Right renal cortex interstitium (tissue), 3 donors: ENCODE measurements at places on chromosomes 2 and 18. TPM values are rescaled to one million over a fixed set of nuclear protein-coding genes. Genes with fewer than 3 reads are reported as not detected.

The PIK3C3 gene
- 88.9 TPM for polyA plus RNA-seq

The PDE11A gene
- polyA plus RNA-seq, result 7.6 TPM

The VPS4B gene
- 58.3 TPM for polyA plus RNA-seq

The DOCK10 gene
- 13.7 TPM for polyA plus RNA-seq

The MC4R gene
- 0.24 TPM for polyA plus RNA-seq

The KLHL41 gene
- 1.3 TPM for polyA plus RNA-seq

The SFXN5 gene
- polyA plus RNA-seq, result 23.9 TPM

The GALNT14 gene
- 37.6 TPM for polyA plus RNA-seq

The OSR1 gene
- polyA plus RNA-seq, result 4.4 TPM

The PIEZO2 gene
- 16.6 TPM for polyA plus RNA-seq

The NCKAP1 gene
- polyA plus RNA-seq, result 137 TPM

The MBD1 gene
- 54.6 TPM for polyA plus RNA-seq

The AKAIN1 gene
- polyA plus RNA-seq, result not detected

The FN1 gene
- polyA plus RNA-seq, result 589 TPM

The CRACDL gene
- 2.4 TPM for polyA plus RNA-seq

The VWA3B gene
- polyA plus RNA-seq, result 0.40 TPM

The ASXL3 gene
- polyA plus RNA-seq, result 6.6 TPM

The SCN3A gene
- polyA plus RNA-seq, result 0.28 TPM

The UGT1A6 gene
- 4.5 TPM for polyA plus RNA-seq

The FTCDNL1 gene
- polyA plus RNA-seq, result 1.2 TPM

The ADD2 gene
- 5.7 TPM for polyA plus RNA-seq

The RMDN2 gene
- 11.0 TPM for polyA plus RNA-seq

The ZEB2 gene
- 138 TPM for polyA plus RNA-seq

The CIDEA gene
- polyA plus RNA-seq, result not detected

The HOXD8 gene
- polyA plus RNA-seq, result 215 TPM

The GATA6 gene
- polyA plus RNA-seq, result 6.8 TPM

The PKDCC gene
- 341 TPM for polyA plus RNA-seq

The AMER3 gene
- 0.01 TPM for polyA plus RNA-seq

The OTOS gene
- not detected for polyA plus RNA-seq

The RFTN2 gene
- polyA plus RNA-seq, result 21.4 TPM

The TCF23 gene
- 0.93 TPM for polyA plus RNA-seq

The ALK gene
- 0.29 TPM for polyA plus RNA-seq

The POTEC gene
- polyA plus RNA-seq, result 0.06 TPM

The GPR39 gene
- 3.7 TPM for polyA plus RNA-seq

The ANKRD23 gene
- 2.9 TPM for polyA plus RNA-seq

The HS6ST1 gene
- 75.8 TPM for polyA plus RNA-seq

The LOXL3 gene
- polyA plus RNA-seq, result 9.2 TPM

The CYTIP gene
- 2.1 TPM for polyA plus RNA-seq

The CCDC141 gene
- polyA plus RNA-seq, result 0.41 TPM

The CFAP65 gene
- 0.34 TPM for polyA plus RNA-seq

The PMAIP1 gene
- 3.1 TPM for polyA plus RNA-seq

The LIMS2 gene
- polyA plus RNA-seq, result 16.5 TPM

The FAM210A gene
- 21.2 TPM for polyA plus RNA-seq

The MYL12B gene
- 689 TPM for polyA plus RNA-seq

The NT5C1B gene
- polyA plus RNA-seq, result 0.61 TPM

The RSAD2 gene
- polyA plus RNA-seq, result 4.0 TPM
